ENCODE measurements at places on chromosomes 4 and X.

GRCh38 chr4:122508083-122508482 is 51.6 kb upstream of the IL2 start:
- DNase-seq, result peak; percentile 11

GRCh38 chr4:38759790-38760122 is 23.0 kb downstream of the TLR10 start:
- DNase-seq, result no peak

DNA sequence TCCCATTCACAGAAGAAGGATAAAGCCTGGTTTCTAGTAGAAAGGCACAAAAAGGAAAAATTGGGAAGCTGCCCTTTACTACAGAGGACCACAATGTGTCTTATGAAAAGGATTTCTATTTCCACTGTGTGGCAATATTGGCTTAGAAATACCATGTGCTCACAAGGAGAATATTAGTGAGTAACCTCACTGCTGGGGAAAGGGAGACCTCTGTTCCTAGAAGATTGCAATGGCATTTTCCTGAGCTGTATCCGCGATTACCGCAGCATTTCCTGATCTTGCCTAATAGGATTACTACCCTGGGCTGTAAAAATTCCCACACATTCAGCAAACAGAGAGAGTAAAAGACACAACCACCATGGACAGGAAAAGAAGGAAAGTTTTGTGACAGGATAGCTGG is 308.8 kb upstream of the TECRL start:
- no peak for DNase-seq

DNA sequence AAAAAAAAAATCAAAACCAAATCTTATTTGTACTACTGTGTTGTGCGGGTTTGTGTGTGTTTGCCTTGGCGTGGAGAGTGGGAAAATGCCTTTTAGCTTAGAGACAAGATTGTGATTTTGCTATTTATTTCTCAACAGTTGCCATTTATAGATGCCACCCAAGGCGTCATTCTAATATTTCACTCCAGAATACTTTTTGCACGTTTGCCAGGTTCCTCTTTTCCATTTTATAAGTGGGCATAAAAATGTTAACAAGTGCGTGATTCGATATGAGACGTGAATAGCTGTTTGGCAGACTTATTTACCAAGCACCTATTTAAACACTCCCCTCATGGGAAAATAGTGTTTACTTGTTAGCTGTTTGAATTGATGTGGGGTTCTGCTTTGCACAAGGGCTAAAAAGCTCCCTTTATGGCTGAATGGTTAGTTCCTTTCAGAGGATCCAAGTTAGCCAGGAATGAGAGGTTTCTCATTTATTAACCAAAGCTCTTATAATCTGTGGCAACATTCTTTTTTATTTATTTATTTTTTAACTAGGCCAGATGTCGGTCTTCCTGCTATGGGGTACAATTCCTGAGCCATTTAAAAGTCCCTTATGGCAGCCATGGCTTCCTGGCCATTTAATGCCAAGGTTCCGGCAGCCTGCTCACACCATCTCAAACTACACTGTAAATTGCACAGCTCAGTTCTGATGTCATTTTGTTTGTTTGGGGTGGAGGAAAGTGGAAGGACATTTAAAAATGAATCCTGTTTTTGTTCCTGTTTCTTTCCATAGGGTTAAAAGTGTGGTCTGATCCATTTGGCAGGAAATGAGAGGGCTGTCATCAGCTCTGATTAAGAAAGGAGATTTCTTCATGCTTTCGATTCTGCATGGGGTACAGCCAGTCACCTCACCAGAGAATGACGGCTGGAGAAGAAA is 14.6 kb downstream of the SMIM20 start:
- DNase-seq, result no peak

DNA sequence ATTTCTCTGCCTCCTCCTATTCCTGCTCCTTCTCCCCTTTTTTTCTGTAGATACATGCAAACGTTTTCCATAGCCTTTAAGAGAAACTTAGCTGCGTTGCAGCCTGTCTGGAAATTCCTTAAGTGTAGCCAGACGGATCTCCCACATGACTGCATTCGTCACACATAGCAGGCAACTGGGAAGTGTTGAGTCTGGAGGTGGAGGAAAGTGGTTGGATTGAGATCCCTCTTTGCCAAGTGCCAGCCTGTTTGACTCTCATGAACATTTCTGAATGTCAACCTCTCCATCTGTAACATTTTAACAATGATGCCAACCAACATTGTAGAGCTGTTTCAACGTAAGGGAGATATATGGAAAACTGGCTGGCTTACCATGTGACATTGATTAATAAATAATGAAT is 45.1 kb upstream of the FAM9A start:
- no peak for DNase-seq

- no peak for DNase-seq
These were observed 384.2 kb downstream of the SH3BGRL start for GRCh38 chrX:81586096-81586495.

DNA sequence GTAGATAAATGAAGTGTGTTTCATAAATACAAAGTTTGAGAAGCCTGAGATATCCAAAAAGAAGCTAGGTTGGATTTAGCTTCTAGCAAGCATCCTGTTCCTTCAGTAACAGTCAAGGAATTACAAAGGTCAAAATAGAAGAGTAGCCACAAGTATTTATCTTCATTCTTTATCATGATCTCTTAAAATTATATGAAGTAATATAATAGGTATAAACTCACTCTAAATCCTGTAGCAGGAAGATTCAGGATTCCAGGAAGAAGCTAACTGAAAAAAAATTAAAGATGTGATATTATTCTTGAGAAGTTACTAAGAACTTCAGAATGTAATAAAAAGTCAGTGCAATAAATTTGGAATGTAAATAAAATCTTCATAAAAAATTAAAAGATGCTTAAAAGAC is 31.1 kb upstream of the RXFP1 start:
- DNase-seq, result no peak

DNA sequence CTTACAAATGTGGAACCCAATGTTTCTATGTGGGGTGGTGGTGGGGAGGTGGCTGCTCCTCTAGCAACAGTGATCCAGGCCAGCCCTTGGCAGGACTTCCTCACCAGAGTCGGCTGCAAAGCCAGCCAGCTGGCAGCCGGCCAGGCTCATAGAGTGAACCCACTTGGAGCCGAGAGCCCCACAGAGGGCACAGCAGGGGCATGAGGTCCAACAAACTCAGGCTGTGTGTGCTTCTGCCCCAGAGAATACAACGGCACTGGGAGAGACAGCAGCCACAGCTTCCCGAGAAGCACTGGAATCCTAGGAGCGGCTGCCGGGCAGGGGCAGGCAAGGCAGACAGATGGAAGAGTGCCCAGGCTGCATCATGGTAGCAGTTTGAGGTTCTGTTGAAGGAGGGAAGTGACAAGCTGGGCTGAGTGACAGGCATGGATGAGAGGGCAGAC is 23.5 kb upstream of the SOWAHD start:
- no peak for DNase-seq

DNA sequence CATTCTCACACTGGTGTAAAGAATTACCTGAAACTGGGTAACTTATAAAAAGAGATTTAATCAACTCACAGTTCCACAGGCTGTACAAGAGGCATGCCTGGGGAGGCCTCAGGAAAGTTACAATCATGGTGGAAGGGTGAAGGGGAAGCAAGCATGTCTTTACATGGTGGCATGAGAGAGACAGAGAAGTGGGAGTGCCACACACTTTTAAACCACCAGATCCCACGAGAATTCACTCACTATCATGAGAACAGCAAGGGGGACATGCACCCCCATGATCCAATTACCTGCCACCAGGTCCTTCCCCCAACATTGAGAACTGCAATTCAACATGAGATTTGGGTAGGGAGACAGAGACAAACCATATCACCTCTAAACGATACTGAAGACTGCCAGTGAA is 23.0 kb downstream of the EPGN start:
- DNase-seq, result no peak

GRCh38 chr4:80393246-80393969 is 57.9 kb downstream of the CFAP299 start:
- peak; percentile 54 for DNase-seq

GRCh38 chrX:110268886-110269285 is 49.0 kb downstream of the AMMECR1 start:
- peak; percentile 11 for DNase-seq

DNA sequence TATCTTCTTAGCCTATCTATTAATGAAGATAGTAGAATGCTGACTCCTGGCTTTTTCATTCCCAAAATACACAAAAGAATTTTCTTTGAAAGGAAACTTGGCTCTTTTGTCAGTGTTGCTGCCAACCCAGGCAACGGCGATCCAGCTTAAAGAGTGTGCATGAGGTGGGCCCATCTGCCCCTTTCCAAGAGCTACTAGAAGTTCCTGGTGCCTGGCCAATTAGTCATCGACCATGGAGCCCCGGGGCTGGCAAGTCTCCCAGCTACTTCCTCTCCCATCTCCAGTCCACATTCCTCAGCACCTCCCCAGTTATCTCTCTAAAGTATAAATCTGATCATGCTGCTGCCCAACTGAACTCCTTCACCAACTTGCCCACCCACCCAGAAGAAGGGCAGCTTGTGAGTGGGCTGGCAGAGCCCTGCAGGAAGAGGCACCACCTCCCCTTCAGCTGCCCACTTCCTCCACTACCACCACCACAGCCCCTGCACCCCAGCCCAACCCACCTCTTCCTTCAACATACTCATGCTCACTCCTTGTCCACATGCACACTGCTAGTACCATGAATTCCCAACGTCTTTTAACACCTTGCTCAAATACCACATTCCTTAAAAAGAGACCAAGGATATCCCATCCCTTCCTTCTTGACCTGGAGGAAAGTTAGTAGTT is 158.2 kb upstream of the MAP3K15 start:
- DNase-seq, result peak; percentile 91

GRCh38 chrX:121389976-121390714 is 342.7 kb downstream of the GLUD2 start:
- no peak for DNase-seq

DNA sequence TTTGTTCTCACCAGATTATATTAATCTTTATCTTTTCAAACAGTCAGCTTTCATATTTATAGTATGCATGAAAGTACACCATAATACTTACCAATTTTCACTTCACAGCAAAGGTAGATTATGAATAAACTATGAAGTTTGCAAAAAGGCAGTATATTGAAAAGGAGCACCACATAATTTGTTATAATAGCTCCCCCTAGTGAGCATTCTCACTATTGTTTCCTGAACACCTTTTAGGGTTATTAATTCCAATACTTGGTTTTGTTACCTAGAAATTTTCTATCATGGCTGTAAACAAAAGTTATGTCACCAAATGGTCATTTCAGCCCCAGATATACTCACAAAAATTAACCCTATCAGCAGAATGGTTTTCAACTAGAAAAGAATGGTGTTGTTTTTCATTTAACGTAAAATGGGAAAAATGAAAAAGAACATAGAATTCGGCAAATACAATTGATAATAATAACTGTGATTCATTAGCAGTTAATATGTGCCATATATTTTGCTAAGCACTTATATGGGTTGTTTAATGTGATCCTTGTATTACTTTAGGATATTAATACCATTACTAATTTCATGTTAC is 30.2 kb upstream of the NKX6-1 start:
- no peak for DNase-seq

DNA sequence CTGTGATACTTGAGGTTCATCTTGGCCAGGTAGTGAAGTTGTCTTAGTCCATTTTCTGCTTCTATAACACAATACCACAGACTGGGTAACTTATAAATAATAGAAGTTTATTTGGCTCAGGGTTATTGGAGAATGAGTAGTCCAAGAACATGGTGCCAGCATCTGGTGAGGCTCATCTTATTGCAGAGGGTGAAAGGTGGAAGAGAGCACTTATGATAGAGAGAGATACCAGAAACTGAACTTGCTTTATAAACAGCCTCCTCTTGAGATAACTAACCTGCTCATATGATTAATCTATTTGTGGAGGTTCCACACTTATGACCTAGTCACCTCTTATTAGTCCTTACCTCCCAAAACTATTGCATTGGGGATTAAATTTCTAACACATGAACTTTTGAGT is 1.6 kb downstream of the C4orf51 start:
- no peak for DNase-seq

DNA sequence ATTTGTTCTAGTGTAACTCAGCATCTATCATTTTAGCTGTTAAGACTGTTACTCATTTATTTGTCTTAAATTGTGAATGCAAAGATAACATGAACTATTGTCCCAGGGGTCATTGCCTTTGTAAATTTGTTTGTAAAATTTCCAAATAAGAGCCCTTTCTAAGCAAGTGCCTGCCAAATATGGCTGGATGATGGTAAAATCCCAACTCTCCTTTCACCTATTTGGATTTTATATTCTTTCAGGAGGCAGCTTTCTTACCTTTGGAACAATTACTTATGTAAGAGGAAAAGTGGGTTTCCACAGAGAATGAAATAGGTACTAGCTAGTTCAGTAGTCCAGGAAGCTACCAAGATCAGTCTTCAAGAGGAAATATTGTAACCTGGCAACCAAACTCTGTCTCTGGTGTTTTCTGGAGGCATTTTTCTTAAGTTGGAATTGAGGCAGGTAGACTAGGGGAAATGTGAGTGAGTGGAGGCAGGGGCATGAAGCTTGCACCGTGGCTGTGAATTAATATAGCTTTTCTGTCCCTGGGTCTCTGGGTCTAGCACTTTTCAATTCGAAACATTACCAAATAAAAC is 363.0 kb upstream of the ZCCHC13 start:
- DNase-seq, result no peak

DNA sequence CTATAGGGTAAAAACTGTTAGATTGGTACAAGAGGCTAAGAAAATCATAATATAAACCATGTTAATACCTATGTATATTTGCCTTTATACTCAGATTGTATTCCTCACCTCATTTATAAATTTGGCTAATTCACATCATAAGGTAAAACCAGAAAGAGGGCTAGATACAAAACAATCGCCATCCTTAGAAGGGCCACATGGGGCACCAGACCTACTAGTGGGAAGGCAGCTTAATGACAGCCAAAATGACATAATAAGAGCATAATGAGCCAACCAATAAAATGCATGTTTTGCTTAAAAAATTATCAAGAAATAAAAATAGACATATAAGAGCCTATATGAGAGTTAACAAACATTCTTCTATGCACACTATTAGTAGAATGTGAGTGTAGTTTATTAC is 107.3 kb upstream of the PRDX4 start:
- no peak for DNase-seq

DNA sequence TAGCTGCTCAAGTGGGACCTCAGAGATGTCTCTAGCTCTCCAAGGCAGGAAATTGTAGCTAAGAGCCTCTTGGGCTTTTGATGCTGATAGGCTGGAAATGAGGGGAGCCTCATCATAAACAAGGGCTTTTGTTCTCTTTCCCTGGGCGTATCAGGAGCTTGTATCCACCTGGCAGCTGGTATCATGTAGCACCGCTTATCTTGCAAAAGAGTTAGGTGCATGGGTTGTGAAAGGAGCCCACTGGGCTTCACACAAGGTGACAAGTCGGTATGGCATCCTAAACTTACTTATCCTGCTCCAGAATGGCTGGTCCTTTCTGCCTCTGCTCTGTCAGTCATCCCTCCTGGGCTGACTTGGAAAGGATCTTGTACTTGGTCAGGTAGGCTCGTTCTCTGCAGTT is 565.8 kb downstream of the GRXCR1 start:
- no peak for DNase-seq

DNA sequence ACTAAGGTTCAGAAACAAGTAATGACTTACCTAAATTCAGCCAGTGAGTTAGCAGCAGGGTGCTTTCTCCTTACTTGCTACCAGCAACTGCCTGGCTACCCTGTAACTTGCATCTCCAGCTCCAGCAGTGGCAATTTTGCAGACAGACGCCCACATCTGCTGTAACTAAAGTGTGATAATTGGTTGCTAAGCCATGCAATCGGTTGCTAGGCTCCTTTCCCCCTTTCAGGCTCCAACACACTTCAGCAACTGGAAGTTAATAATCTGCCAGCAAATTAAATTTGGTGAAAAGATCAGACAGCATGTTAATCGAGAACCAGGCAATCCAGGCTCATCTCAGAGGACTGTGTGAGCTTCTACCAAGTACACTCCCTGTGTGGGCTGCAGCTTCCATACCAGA is 24.2 kb upstream of the ARHGEF9 start:
- no peak for DNase-seq

GRCh38 chrX:121008920-121009319 is 23.4 kb upstream of the CT47A1 start:
- DNase-seq, result no peak
